ENCODE measurements at places on chromosomes 2 and 18.

- peak; percentile 95 for DNase-seq
Observed at GRCh38 chr2:85772019-85772745, 18.4 kb downstream of the ATOH8 start.

- DNase-seq: no peak
Observed at GRCh38 chr2:137921105-137921880, 43.0 kb upstream of the HNMT start.

GRCh38 chr2:80380736-80381135, 76.2 kb upstream of the LRRTM1 start:
- no peak for DNase-seq

DNA sequence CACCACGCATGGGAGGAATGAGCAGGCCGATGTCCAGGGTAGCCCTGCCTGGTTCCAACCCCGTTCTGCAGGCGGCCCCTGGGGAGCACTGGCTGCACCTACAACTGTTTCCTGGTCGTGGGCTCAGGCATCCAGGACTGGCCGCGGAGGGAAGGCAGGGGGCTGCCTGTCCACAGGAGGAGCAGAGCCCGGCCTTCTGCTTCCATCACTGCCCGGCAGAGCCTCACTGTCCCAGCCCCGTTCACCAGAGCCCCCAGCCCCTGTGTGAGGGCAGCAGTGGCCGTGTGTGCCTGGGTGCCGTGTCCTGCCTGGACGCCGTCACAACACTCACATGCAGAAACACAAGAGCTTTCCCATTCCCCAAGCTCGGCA, 56.2 kb downstream of the KCNG2 start:
- DNase-seq: no peak

DNA sequence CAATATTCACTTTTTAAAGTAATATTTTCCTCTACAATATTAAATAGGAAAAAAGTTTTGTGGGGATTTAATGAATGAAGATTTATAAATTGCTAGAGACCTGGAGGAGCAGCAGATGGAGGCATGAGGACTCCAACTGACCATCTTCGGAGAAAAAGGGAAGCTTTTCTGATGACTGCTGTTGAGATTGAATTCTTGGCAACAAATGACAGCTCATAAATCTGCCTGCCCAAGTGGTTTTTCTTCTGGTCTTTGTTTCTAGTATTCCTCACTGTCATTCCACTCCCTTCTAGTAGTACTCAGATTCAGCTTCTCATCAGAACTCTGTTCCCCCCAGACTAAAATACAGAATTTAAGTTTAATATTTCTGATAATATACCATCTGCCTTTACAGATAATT, 157.0 kb downstream of the EML6 start:
- no peak for DNase-seq

DNA sequence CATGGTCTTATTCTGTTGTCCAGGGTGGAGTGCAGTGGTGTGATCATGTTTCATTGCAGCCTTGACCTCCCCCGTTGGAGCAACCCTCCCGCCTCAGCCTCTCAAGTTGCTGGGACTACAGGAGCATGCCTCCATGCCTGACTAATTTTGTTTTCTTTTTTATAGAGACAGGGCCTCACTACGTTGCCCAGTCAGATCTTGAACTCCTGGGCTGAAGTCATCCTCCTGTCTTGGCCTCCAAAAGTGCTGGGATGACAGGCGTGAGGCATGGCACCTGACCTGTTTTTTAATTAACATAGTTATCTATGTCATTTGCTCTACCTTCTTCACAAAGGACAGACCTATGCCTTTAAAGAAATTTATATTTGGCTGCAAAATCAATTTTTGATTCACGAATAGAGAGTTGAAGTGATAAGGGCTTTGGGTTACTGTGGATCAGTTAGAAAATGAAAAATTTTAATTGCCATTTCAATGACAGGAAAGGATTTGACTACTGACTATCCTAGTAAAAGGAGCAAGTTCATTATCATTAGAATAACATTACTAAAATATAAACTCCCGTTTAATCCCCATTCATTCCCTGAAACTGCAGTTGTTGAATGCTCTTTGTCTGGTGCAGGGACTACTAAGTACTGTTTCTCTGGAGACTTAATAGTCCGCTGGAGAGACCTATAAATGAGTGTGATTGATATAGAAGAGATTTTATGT, 3.7 kb downstream of the RNF138 start:
- DNase-seq: no peak

- DNase-seq: no peak
Observed at GRCh38 chr18:34976899-34977837, 64.0 kb upstream of the MAPRE2 start.

DNA sequence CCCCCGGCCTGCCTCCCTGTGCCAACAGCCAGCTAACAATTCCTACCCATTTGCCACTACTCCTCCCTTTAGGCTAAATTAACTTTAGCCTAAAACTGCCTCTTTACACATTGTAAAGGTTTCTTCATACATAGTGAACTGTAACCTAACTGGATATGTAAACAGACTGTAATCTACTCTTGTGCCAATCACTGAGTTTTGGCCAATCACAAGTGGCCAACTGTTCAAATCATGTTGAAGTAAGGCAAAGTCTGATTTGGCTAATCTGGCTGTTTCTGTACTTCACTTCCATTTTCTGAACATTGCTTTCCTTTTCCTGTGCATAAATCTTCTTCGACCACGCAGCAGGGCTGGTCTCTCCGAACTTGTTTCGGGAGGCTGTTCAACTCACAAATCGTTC, 103.6 kb upstream of the LYPD6 start:
- DNase-seq: no peak

DNA sequence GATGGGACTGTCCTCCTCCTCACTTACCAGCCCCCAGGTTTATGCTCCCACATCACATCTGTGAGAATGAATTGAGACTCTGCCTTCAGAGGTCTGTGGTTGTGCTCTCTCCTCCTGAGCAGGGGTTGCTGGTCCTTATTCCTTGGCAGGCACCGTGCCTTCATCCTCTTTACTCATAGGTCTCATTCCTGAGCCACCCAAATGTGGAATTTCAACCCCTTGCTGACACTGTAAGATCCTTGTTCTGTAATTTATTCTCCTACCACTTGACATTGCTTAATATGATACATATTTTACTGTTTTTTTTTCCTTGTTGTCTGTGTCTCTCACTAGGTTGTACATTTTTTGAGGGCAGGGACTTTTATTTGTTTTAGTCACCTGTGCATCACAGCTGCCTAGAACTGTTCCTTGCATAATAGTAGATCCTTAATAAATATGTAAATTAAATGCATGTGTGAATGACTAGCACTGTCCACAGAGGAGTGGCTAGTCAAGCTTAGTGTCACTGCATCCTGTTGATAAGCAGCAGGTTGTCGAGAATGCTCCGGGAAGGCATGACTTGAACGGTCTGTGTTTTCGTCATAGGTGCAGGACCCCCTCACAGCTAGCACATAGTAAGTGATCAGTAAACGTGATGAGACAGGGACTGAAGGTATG, 180.6 kb downstream of the ZNF407 start:
- no peak for DNase-seq

DNA sequence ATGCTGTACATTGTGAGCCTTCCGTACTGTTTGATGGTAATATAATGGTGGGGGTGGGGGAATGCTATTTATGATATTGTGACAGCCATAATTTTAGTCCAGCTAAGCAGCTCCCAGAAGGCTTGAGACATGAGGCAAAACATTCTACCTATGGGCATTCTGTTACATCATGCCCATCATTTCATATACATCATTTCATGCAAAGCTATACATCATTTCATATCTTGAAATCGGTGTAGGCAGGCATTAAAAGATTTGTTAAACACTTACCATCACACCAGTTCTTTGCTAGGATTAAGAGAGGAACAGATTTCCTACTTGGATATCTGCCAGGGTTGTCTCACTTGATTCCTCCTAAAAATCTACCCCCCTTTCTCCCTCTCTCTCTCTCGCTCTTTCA, 84.5 kb downstream of the COL5A2 start:
- DNase-seq: no peak

DNA sequence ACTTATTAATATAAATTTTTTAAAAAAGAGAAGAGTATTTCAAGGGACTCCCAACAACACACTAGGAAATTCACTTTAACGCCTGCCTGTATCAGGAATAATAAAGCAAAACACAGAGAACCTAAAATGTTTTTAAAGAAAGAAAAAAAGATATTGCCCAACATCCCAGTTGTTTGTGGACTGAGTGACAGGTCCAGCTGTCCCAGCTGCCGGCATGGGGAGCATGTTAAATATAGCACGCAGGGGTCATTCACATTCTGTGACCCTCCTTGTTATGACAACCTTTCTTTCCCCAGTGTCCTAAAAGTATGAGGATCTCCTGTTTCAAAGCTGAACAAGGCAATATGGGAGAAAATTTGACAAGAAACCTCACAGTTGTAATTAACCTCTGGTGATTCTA, 4.4 kb downstream of the KLHL41 start:
- DNase-seq: no peak

DNA sequence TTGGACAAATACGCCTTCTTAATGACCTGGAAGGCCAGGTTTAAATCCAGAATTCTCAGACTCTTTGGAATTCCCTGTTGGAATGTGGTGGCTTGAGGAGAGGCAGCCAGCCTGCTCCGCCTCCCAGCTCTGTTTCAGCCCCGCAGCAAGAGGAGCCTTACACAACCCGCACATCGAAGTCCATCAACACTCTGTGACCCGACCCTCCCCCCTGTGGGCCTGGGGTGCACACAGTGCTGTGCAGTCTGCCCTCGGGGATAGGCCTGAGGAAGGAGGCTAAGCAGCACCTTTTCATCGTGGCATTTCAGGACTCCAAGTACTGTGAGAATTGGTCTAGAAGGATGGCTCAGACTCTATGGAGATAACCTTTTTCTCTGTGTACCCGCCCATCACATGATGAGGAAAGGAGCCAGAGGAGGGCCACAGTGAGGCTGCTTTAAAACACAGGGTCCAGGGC, 73.7 kb downstream of the GREB1L start:
- no peak for DNase-seq

GRCh38 chr18:47263150-47263429, 11.6 kb upstream of the SKOR2 start:
- no peak for DNase-seq

- no peak for DNase-seq
Observed at GRCh38 chr2:230589025-230589424, 123.6 kb upstream of the CAB39 start.
